ENCODE measurements at places on chromosomes 1 and 21.

DNA sequence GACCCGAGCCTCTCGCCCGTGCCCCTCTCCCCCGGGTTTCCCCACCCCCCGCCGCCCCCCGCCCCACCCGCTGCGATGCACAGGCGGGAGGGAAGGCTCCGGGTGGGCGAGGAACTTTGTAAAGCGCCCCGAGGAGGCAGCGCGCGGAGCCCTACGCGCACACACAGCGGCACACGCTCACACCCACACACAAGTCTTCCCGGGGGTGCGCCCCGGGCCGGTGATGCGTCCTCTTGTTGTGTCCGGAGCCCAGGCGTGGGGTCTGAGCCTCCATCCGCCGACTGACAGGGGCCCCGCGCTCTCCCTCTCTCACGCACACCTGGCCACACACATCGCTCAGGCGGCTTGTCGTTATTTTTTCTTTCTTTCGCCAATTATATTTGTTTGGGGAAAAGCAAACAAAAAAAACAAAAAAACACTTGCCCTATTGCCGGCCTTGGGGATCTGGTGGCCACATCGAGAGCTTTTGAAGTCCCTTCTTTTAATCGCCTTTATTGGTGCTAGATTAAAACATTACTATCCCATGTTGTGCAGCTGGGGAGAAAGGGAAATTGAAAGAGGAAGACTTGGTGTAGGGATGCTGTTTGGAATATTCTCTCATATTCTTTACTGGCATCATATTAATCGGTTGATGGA, 770 bp downstream of the NTNG1 start:
- DNase-seq: no peak

DNA sequence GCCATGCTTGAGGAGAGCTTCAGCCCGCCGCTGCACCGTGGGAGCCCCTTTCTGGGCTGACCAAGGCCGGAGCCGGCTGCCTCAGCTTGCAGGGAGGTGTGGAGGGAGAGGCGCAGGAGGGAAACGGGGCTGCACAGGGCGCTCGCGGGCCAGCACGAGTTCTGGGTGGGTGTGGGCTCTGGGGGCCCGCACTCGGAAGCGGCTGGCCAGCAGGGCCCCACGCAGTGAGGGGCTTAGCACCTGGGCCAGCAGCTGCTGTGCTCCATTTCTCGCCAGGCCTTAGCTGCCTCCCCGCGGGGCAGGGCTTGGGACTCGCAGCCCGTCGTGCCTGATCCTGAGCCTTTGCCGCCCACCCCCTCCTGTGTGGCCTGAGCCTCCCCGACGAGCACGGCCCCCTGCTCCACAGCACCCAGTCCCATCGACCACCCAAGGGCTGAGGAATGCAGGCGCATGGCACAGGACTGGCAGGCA, 1554.0 kb downstream of the KCNT2 start:
- DNase-seq: no peak

- no peak for DNase-seq
Observed at GRCh38 chr1:231964241-231964640, 337.7 kb downstream of the DISC1 start.

GRCh38 chr1:941588-942383, 17.3 kb downstream of the NOC2L start:
- DNase-seq: no peak

- DNase-seq: no peak
Observed at GRCh38 chr21:29749223-29749622, 190.6 kb downstream of the GRIK1 start.

- DNase-seq: peak; percentile 30
Observed at GRCh38 chr1:157963713-157964112, 29.7 kb upstream of the KIRREL1 start.

GRCh38 chr1:39091845-39092645, 65.9 kb downstream of the NDUFS5 start:
- DNase-seq: no peak

GRCh38 chr21:44783020-44783696, 18.5 kb downstream of the UBE2G2 start:
- DNase-seq: no peak

- DNase-seq: no peak
Observed at GRCh38 chr1:84502927-84503326, 3.3 kb upstream of the SPATA1 start.

- no peak for DNase-seq
Observed at GRCh38 chr1:27966402-27967105, 6.8 kb downstream of the XKR8 start.

GRCh38 chr1:202856014-202856413, 32.9 kb downstream of the RABIF start:
- no peak for DNase-seq

DNA sequence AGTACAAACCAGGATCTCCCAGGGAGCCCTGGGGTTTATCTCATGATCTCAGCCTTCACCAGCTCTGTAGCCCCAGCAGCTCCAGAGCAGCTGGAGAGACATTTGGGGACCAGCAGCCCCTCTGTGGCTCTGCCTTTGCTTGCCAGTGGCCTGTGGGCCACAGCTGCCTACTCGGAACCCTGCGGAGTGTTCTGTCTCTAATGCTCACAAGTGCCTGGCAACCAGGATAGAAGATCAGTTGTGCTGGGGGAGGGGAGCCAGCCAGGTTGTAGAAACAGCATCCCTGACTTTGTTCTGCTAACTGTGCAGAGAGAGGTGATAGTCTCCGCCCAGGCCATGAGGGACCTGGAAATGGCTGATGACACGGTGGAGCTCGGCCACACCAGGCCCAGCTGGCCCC, 50.9 kb upstream of the KCNJ15 start:
- DNase-seq: no peak

- no peak for DNase-seq
Observed at GRCh38 chr1:56924116-56924515, 41.7 kb downstream of the C8B start.

DNA sequence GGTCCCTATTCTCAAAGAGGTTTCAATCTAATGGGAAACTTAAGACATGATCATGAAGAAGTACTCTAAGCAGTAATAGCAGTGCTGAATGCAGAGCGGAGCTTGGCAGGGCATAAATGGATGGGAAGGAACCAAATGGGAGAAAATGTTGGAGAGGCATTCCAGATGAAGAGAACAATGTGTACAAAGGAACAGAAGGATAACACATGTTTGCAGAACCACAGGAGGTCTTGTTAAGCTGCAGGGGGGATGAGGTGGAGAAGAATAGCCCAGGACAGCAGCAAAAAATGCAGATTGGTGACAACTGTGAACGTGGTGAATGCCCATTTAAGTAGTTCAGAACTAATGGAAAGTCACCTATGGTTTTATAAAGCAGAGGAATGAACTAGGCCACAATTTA, 99.1 kb downstream of the ASTN1 start:
- no peak for DNase-seq

DNA sequence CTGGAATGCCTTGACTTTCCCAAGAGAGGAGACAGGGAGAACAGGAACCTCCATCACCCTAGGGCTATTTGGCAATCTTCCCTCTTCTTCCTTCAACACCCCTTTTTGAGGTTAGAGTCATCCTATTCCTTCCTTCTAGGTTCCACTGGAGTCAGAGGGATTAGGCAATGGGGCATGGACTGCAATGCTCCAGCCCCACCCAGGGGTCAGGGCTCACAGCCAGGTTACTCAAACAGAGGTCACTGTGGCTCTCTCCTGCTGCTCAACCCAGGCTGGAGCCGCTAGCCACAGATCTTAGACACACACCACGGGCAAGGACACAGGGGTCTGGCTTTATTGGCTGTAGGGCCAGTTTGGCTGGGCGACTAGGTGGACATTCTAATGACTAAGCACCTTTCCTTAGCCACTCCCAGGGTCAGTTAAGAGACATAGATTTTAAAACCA, 145.5 kb upstream of the NRIP1 start:
- DNase-seq: no peak

- peak; percentile 73 for DNase-seq
Observed at GRCh38 chr1:116817582-116818064, 63.4 kb downstream of the CD2 start.

DNA sequence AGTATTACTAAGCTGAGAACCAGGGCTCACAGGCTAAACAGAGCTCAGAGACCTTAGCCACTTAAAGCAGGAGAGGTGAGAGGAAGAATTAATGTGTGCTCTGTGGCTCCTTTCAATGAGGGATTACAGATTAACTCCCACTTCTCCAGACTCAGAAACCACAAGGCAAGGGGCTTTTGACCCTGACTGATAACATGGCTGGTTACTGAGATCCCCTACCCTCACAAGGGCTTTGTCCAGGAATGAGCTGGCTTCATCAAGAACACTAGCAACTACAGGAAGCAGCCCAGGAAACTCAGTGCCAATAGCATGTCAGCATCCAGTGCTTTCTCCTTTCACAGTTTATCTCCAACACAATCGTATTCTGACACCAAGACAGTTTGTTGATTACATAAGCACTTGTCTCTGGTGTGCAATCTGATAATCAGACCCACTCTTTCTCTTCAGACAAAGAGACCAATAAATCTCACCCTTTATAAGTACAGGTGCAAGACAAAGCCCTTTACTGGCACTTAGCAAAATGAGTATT, 38.8 kb downstream of the ERI3 start:
- DNase-seq: no peak

- DNase-seq: no peak
Observed at GRCh38 chr1:100458661-100459357, 79.1 kb upstream of the GPR88 start.

DNA sequence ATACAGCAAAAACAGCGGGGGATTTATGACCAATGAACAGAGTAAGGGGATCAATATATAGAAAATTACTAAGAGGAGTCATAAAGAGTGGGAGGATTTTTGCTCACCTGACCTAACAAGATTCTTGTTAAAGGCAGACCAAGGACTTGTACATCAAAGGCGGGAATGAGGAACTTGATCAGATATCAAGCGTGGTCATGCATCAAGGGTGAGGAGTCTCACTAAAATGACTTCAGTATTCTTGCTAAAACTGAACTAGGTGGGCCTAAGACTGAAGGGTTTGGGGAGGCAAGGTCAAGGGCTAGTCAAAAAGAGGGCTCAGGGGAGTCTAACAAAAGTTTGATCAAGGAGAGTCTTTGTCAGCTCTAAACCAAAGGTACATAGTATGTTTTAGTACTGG, 2.1 kb downstream of the MOV10 start:
- no peak for DNase-seq

- DNase-seq: no peak
Observed at GRCh38 chr1:150760013-150760412, 5.6 kb downstream of the CTSS start.

GRCh38 chr1:110337704-110338308, 1.4 kb upstream of the RBM15 start:
- DNase-seq: peak; percentile 18

GRCh38 chr1:85605484-85606413, 25.2 kb downstream of the CCN1 start:
- DNase-seq: no peak

GRCh38 chr21:31489726-31490125, 145.7 kb upstream of the TIAM1 start:
- DNase-seq: no peak

DNA sequence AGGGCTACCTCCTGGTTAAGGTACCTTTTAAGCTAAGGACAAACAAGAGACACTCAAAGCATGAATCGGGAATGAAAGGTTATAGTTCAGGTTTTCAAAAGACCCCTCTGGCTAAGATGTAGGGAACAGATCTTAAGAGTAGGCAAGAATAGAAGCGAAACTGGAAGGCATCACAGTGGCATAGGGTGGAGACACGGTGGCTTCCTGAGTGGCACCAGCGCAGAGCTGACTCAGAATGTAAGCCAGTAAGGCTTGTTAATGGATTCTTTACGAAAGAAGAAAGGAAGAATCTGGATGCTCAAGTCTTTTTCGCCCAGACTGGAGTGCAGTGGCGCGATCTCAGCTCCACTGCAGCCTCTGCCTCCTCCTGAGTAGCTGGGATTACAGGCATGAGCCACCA, 21.2 kb downstream of the PADI6 start:
- no peak for DNase-seq

DNA sequence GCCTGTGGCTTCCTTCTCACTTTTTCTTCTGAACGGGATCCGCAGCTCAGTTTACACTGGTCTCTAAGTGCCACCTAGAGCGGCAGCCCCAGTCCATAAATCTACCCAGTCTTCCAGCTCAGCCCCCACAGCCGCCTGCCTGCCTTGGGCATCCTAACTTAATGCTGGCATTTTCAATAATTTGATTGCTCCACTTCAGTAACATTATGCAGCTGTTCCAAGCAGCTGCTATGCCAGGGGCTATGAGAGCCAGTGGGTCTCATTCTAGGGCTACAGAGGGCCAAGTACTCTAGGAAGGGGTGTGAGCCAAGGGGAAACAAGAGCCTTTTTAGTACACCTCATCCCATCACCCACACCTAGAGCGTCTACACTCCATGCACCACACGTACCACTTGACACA, 48.4 kb upstream of the COA6 start:
- DNase-seq: no peak

All from activated T-cell treated with anti-CD3 and anti-CD28 coated beads for 4 hours (primary cell).